Stimulated activated CD4-positive, alpha-beta T cell treated with anti-CD3 and anti-CD28 coated beads, Interleukin-1b, Interleukin-23, amount 100 ng/mL, for 48 hours (primary cell): ENCODE measurements at places on chromosomes 6 and 20.

DNA sequence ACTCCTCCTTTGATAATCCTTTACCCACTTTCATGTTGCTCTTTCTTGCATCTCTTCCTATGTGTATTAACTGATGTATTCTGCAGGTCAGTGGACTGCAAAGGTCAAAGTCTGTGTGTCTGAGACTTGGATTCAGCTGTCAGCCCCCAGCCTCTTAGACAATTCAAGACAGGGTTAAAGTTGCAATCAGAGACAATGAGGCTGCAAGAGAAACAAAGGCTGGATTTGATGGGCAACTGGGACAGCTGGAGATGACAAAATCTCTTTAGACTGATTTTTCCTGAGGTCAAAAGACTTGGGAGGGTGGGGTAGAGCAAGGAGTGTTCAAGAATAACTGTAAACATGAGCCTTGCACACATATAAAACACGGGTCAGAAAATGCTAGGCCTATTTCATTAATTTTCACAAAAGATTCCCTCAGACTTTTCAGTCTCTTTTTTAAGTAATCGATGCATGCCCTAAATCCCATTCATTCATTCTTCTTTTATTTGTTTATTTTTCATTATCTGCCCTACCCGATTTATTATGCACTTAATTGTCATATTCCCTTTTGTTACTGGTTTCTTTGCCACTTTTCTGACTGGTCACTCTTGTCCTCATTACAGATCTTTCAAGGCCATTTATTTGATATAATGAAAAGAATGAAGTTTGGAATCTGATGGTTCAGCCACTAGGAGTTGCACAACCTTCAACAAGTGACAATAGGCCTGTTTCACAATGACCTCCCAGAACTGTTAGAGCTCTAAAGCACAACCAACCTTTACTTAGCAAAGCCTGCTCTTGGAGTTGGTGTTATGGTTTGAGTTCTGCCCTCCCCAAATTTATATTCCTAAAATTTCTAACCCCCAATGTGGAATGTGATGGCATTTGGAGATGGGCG is 33.8 kb upstream of the AKAP12 start:
- no peak for DNase-seq

DNA sequence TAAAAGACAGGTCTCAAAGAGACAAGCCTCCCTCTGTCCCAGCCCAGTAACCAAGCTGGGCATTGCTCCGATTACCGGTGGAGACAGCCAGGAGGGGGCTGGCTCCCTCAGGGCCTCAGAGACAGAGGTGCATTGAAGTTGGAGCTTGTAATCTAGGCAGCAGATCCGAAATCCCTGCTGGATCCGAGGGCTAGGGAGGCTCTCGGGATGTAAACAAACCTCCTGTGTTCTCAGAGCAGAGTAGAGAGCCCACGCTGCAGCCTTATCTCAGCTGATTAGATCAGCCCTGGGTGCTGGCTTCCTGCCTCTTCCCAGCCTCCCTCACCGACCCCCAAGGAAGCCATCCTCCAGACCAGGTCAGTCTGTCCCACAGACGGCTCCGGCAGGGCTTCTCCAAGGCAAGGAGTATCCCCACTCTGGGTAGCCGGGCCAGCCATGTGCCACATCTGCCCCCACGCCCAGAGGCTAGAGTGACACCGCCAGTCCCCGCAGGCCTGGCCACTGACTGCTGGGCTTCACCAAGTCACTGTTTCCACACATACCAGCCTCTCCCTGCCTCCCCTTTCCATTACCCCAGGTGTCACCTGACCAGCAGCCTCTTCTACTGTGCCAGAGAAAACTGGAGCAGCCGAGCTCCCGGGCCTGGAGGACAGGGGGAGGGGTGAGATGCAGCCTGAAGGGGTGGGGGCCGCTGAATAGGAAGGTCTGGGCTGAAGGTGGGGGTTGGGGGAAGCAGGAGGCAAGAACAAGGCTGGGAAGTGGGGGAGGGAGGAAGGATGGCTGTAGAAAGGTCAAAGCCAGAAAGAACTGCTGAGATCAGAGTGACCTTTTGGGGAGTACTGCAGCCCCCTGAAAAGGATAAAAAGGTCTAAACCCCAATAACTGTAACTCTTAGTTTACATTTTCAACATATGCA is 6.0 kb downstream of the SDC4 start:
- no peak for DNase-seq

- peak; percentile 11 for DNase-seq
Observed at GRCh38 chr6:11275598-11275997, 43.1 kb upstream of the NEDD9 start.

DNA sequence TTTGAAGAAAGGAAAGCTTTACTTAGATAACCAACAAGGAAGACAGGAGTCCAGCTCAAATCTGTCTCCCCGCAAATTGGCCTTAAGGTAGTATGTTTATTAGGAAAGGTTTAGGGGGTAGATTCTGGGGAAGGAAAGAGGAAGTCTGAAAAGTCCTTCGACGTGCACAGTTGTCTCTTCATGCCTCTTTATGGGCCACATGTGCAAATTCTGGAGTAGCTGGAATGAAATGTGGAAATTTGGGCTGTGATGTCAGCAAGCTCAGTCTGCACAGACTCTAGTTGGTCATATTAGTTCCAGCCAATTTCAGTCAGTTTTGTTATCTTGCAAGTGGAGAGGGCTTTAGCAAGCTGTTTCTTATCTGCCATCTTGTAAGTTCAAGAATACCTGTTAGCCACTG is 50.1 kb downstream of the NUP153 start:
- DNase-seq = no peak

GRCh38 chr6:137708481-137708880 is 158.6 kb upstream of the TNFAIP3 start:
- DNase-seq = no peak

- no peak for DNase-seq
Observed at GRCh38 chr6:17542243-17542642, 57.9 kb upstream of the FAM8A1 start.

- DNase-seq = no peak
Observed at GRCh38 chr6:132060591-132060990, 109.4 kb upstream of the CCN2 start.

GRCh38 chr20:36318166-36318565 is 12.0 kb downstream of the DLGAP4 start:
- DNase-seq = no peak
